Kidney capillary endothelial cell (primary cell): ENCODE measurements at places on chromosomes 5 and 9.
A peak's percentile ranks its signal among the peaks of the same experiment; 100 is the strongest.

GRCh38 chr5:10198021-10198420, 51.7 kb downstream of the ATPSCKMT start:
- no peak for DNase-seq

DNA sequence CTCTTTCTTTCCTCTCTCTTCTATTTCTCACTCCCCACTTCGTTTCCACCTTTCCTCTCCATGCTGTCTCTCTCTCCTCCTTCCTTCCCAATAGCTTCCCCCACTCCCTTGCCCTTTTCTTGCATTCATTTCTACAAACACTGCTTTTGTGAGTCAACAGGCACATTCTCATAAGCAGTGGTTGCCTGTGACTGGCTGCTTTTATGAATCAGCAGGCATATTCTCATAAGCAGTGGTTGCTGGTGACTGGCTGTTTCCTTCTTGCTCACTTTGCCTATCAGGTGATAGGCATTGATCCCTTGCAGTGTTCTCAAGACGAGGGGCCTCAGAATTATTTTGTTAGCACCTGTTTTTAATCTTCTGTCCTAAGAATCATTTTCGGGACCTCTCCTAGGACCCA, 116.1 kb upstream of the ACTBL2 start:
- DNase-seq, result peak; percentile 16

- no peak for DNase-seq
Observed at GRCh38 chr5:96780626-96781025, 27.1 kb downstream of the ERAP1 start.

DNA sequence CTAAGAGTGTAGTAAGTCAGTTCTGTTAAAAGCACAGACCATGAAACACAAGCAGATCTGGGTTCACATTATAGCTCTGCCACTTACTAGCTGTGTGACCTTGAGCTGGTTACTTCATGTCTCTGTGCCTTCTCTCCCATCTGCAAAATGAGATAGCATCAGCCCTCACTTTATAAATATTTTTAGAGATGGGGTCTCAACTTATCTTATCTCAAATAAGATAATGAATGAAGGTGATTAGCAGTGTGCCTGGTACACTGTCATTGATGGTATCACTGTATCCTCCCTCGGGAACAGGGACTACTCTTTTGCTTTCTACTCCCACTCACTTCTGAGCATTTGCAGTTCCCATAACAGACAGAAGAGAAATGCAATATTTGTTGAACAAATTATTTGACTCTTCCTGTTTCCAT, 52.4 kb downstream of the GALNT10 start:
- no peak for DNase-seq

DNA sequence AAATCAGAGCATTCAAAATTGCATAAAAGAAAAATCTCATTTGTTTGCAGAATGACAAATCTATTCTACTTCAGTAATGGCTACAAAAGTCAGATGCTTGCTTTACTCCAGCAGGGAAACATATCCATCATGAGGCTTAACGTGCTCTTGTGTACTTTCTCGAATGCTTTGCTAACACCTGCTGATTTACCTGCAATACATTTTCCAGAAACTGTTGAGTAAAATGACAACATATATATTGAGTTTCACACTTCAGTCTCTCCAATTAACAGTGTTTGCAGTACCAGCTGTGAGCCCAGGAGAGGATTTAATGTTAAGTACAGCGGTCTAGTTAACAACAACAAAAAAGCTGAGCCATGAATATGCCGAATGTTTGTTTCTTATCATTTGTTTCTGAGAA, 391.5 kb upstream of the SMC2 start:
- no peak for DNase-seq

- no peak for DNase-seq
Observed at GRCh38 chr5:159764283-159765134, 151.8 kb upstream of the ADRA1B start.

GRCh38 chr9:31854187-31854586, 530.3 kb upstream of the ACO1 start:
- DNase-seq, result no peak

- DNase-seq, result no peak
Observed at GRCh38 chr5:100418231-100418630, 116.9 kb upstream of the FAM174A start.

GRCh38 chr5:136031711-136032110, 2.9 kb downstream of the TGFBI start:
- no peak for DNase-seq

DNA sequence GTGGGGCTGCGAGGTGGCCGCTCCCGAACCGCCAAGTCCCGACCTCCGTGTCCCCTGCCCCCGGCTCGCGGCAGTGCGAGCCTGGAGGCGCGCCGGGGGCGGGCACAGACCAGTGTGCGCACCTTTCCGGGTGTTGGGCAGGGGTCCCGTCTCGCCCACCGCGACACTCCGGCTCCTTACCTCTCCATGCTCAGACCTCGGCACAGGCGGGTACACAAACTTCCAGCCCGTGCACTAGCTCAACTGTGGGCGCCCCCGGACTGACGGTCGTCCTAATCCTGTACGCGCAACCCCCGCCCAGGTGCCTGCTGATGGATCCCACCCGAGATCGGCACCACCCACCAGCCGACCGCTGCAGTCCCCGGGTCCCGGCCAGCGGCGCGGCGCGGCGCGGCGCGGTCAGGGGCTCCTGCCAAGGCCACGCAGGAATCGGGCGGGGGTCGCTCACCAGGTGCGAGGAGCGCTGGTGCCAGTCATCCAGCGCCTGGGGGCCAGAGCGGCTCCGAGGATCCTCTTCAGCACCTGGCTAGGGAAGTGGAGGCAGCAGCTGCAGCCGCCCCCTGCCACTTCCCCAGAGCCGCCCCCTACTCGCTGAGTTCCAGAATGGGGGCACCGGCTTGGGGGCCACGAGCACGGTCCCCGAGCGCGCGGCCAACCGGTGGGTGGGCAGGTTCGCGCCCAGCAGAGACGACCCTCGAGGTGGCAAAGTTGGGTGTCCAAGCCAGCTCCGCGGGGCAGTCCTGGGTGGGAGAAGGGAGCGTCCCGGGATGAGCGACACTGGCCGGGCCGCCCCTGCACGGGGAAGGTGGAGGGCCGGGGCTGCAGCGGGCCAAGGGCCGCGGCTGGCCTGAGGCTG, 511 bp downstream of the SEMA5A start:
- no peak for DNase-seq

GRCh38 chr9:124239249-124240073, 18.3 kb upstream of the NEK6 start:
- DNase-seq, result no peak

DNA sequence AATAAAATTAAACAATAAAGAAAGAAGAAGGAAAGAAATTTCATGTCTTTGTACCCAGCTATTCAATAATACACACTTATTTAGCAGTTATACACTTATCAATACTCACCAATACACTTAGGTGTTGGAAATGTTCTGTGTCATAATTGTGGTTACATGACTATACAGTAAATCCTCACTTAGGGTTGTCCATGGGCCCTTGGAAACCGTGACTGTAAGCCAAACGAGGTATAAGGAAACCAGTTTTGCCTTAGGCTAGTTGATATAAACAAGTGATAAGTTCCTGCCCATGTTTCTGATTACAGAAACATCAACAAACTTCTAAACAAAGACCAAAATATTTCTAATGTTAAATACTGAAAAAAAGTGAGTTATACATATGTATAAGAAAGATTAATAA, 10.0 kb upstream of the SLCO4C1 start:
- no peak for DNase-seq

DNA sequence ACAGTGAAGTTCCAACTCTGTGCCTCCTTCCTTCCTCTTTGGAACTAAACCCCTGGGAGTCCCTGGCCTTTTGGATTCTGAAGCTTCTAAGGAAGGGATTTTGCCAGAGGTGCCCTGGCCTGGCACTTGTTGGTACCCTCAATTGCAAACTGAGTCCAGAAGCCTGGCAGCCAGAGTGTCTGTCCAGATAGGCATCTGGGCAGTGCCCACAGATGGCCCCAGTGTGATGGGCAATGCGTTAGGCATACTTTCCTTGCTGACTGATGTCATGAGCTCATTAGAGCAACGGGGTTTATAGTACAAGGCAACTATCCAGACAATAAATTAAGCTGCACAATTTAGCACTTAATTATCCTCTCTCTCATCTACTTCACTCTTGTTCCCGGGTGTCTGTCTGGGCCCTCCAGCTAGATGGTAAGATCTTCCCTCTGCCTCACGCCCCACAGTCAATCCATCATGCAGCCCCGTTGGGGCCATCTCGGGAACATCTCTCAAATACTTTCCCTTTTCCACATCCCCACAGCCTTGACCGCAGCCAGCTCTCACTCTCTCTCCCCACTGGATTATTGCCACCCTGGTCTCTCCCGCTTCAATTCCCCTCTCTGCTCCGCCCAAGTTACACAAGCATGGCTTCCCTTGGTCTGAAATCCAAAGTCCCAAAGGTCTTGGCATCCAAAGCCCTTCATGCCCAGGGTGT, 157.5 kb upstream of the SMIM23 start:
- no peak for DNase-seq

DNA sequence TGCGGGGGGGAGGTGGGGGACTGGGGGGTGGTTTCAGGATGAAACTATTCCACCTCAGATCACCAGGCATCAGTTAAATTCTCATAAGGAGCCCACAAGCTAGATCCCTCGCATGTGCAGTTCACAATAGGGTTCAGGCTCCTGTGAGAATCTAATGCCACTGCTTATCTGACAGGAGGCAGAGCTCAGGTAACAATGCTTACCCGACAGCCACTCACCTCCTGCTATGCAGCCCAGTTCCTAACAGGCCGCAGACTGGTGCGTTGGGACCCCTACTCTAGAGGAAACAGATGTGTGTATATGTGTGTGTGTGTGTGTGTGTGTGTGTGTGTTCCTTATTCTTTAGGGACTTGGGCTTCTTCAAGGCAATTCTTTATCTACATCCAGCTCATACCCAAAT, 352.3 kb upstream of the CCNH start:
- DNase-seq, result no peak

GRCh38 chr9:125475385-125475784, 213.8 kb downstream of the GAPVD1 start:
- DNase-seq, result no peak
